ENCODE measurements at places on chromosomes 6 and 20.

- DNase-seq: no peak
Observed at GRCh38 chr6:24990236-24990845, 54.6 kb upstream of the RIPOR2 start.

DNA sequence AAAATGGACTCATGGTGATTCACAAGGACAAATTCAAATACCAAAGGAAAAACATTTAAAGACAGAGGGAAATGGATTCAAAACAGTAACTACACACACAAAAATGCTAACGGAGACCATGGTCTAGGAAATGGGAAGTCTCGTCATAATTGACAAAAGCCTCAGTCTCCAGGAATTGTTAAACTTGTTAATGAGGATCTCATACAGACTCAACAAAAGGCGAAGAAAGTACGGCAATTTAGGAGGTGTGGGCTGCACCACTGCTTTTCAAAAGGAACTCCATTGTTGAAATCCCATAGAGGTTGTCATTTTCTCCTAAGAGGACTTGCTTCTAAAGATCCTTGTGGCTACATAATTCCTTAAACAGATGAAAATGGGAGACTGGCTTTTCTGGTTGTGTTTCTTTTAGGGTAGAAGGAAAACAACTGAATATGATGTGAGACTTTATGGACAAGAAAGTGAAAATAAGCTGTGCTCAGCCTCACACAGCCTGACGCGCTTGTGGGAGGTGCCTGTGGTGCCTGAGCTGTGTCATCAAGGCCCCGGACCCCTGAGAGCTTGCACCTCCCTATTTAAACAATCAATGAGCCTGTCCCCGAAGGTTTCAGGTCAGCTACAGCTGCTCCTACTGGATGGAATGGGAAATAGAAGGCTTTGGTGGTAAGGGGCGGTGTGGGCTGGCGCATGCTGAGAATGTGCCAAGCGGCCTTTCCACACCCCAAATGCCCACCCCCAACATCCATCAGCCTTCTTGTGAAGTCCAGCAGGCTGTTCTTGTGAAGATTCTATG, 2.5 kb upstream of the CLDN20 start:
- DNase-seq: no peak

DNA sequence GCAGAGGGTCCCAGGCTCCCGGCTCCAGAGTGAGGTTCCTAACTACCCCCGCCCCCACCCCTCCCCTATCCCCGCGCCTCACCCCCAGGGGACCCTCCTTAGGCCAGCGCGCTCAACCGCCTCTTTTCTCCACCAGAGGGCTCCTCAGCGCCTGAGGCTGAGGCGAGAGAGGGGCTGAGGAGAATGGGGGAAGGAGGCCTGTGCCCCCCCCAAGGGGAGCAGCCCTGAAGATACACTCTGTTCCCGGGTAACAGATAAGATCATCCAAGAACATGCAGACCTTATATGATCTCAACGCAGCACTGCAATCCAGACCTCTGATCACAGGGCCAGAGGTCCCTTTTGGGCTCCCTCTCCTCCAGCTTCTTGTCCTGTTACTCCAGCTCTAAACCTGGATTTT, 43.3 kb upstream of the MRPS10 start:
- DNase-seq: no peak

DNA sequence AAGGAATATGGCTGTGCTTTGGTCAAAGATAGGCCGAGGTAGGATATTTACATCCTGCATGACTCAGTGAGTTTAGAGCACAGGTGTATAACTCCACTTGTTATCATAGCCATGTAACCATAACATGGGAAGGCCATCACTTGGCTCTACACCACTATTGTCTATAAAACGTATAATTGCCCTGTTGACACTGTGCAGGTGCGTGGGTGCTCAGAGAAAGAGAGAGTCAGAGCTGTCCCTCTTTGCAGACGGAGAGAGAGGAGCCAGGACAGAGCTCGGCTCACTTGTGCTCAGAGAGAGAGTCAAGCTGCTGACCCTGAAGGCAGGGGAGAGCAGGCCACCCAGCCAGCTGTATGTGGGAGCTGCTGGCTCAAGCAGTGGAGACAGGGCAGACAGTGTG, 46.0 kb downstream of the OR2B6 start:
- DNase-seq: no peak

GRCh38 chr20:6104493-6105188, 18.2 kb downstream of the FERMT1 start:
- DNase-seq: no peak

GRCh38 chr20:62925420-62926228, 681 bp downstream of the DIDO1 start:
- peak; percentile 51 for DNase-seq

DNA sequence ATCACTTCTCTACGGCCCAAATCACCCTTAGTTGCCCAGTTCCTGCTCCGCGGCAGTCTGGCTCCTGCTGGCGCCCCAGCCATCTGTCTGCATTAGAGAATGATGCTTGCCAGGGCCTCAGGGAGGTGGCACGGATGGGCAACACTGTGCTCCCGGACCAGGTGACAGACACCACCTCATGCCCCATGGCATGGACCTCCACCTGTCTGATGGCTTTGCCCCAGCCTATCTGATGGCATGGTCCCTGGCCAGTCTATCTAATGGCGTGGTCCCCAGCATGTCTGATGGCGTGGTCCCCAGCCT, 18.8 kb upstream of the MRGBP start:
- DNase-seq: no peak

GRCh38 chr20:39897781-39898466, 791.1 kb downstream of the MAFB start:
- no peak for DNase-seq

DNA sequence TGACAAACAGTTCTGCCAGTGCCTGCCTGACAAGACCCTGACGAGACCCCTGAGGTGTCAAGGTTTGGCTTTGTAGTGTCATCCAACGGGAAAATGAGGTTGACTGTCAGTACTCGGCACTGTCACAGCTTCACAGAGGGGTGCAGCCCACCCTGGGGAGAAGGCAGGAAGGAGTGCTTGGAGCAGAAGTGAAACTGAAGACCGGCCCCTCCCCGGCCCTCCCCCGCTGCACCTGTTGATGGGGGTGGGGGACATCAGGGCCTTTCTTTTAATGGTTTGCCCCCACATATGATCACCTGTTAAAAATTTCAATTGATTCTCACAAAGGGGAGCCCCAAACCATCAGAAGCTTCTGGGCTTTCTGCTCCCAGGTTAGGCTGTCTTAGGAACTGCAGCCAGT, 6.8 kb downstream of the PMEPA1 start:
- DNase-seq: peak; percentile 20

DNA sequence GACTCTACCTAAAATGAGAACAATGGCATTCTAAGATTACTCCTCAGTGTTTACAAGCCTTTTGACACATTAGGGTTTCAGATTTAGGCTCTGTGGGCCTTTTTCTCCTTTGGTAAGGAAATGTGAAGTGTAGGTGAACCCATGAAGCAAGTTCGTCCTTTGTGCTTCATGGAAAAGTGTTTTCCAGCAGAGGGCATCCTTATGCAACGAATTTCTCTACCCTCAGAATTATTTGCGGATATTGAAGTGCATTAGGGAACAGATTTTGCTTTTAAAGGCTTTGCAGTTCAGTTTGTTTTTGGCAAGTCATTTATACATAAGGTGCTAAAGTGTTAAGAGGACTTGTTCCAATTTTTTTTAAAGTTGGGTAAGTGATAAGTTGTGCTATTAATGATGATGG, 55.7 kb upstream of the FERMT1 start:
- peak; percentile 46 for DNase-seq

DNA sequence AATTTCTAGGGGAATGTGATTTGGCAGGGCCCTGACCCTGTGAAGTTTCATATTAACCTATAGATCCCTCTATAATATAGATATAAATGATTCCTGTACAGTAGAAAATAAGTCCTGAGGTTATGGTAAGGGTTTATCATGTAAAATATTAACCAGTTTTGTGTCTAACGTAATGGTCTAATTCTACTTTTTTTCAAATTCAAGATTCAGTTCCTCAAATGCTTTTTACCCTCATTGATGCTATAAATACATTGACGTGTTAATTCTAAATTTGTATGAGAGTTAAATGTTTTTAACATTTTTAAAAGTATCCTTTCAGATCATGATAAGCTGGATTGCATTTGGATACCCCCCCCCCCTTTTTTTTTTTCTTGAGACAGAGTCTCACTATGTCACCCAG, 169.4 kb downstream of the MEI4 start:
- no peak for DNase-seq

- DNase-seq: no peak
Observed at GRCh38 chr6:124599656-124600055, 362.6 kb upstream of the RNF217 start.

DNA sequence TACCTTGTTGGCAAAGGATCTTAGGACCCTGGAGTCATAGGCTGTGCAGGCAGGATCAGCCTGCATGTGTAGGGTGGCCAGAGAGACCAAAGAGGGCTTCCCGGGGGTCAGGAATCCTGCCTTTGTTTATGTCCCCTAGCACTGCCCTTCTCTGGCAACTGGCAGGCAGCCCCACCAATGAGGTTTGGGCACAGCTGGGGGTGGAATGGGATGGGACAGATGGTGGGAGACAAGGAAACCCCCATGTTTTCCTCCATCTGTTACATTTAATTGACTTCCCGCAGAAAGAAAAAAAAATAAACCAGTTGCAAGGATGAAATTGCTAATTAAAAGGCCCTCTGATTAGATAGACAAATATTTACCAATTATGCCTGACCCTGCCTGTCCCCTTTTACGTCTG, 27.6 kb downstream of the CD40 start:
- DNase-seq: no peak

DNA sequence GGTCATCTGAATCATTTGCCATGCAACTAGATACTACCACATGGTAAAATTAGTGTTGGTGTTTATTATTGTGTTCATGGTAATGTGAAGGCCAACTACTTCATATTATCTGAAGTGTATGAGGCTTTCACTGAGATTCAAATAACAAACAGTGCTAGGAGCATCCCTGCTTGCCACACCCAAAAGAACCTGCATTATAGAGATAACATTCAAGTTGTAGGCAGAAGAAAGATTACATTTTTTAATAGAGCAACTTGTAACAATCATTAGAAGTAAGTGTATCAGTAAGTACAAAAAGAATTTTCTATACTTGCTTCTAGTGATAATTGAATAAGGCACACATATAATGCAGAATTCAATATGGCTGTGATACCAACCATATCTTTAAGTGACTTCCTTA, 49.8 kb downstream of the BCKDHB start:
- DNase-seq: no peak

- DNase-seq: no peak
Observed at GRCh38 chr6:139275279-139276055, 16.3 kb downstream of the TXLNB start.

GRCh38 chr6:35810971-35811698, 6.0 kb downstream of the LHFPL5 start:
- DNase-seq: peak; percentile 43
